ENCODE measurements at places on chromosomes 11 and 22.

GRCh38 chr11:24389575-24389974, 107.3 kb upstream of the LUZP2 start:
- DNase-seq = no peak

DNA sequence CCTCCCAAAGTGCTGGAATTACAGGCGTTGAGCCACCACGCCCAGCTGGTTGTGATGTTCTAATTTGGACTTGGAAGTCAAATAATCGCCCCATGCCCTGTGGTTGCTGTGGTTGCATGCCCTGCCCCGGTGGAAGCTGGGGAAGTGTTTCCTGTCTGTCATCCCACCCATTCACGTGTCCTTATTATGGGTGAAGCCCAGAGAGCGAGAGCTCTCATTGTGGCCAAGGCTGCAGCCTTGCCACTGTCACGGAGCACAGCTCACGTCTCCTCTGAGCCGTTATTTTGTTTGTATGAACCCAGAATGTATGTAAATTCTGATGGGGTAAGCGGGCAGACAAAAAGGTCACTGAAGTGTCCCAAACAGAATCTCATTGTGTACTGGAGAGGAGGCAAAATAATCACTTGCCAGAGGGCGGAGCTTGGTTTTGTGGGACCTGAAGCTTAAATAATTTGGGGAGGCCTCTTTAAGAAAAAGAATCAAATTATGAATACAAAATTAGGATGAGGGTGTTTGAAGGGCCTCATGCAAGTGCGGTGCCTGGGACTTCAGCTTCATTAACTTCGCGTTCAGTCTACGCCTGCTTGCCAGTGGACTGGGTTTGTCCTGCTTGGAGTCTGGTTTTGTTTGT, 25.8 kb upstream of the TREH start:
- DNase-seq = no peak

GRCh38 chr22:24175160-24175808, 6.0 kb upstream of the SUSD2 start:
- DNase-seq = peak; percentile 75

GRCh38 chr22:41573677-41574076, 12.9 kb downstream of the CSDC2 start:
- DNase-seq = no peak

- no peak for DNase-seq
Observed at GRCh38 chr11:74018331-74019005, 9.6 kb upstream of the UCP3 start.

DNA sequence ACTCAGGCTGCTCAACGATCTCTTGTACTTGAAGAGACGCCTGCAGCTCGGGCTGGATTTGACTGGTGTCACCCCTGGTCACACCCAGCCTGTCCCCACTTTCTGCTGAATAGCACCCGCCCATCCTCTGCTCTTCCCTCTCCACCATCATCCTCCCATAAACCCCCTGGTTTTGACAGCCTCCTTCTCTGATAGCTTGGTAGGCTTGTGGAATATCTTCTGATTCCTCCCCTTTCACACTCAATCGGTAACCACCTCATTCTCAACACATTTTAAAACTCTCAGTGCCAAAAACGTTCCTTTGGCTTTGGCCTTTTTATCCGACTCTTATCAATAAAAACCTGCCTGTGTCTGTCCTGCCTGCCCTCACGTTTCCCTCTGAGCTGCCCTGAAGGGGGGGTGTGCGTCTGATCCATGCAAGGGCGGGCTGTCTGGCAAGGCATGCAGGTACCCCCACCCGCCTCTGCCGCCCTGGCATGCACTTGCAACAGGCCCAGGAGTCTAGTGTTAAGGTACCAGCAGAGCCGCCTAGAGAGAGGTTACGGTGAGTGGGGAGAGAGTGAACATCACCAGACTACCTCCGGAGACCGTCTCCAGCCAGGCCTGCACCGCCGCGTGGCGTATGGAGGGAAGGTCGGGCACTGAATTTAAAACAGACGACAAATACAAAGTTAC, 51.7 kb upstream of the BID start:
- DNase-seq = no peak
